ENCODE measurements at places on chromosomes 11 and 22. TPM values are rescaled to one million over a fixed set of nuclear protein-coding genes. Genes with fewer than 3 reads are reported as not detected.

DNA sequence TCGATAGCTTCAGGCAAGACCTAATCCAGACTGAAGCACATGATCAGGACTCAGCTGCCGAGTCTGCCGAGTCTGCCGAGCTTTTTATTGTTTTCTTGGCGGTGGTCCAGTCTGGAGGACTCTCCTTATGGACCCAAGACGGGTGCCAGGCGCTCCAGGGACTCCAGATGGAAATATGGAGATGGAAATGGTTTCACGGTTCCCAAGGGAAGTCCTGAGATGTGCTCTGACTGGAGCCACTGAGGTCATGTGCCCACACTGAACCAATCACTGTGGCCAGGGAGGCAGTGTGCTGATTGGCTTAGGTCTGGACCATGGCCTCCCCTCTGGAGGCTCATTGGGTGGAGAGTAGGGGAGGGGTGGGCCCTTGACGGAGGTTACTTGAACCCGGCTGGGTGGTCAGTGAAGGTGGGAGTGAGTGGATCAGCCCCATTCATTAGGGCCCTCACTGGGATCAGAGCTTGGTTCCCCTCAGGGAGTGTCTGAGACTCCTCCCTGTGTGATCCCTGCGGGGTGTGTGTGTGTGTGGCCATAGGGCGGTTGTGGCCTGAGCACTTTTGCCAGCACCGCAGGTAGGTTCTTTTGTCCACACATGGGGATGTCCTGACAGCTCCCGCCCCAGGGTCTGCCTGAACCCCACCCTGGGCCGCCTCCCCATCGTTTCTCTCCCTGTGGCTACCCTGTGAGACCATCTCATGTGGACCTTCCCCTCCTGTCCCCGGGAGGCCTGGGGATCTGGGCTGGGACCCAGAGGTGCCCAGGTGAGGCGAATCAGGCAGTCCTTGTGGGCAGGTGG, 14.0 kb downstream of the RPS6KA4 start:
- DNase-seq: no peak

- no peak for DNase-seq
These were observed 58.2 kb upstream of the EED start for GRCh38 chr11:86186386-86186785.

- peak; percentile 76 for DNase-seq
These were observed 159.3 kb upstream of the GRK3 start for GRCh38 chr22:25404928-25405816.

- no peak for DNase-seq
These were observed 216.3 kb upstream of the SYN3 start for GRCh38 chr22:33274214-33275072.

DNA sequence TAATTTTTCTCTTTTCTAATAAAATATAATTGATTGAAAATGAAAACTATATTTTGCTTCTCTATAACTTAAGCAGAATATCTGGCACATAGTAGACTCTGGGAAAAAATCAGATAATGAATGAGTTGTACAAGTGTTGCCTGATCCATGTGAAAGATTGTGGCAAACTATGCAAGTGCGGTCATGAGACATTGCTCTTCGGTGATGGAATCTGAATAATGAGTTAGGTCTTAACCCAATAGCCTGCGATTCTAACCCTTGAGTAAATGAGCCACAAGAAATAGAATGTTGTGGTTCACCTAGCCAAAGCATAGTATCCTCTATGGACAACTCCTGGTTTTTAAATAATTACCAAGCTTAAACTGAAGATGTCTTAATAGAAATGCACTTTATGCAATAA, 333.7 kb upstream of the LUZP2 start:
- DNase-seq: no peak

DNA sequence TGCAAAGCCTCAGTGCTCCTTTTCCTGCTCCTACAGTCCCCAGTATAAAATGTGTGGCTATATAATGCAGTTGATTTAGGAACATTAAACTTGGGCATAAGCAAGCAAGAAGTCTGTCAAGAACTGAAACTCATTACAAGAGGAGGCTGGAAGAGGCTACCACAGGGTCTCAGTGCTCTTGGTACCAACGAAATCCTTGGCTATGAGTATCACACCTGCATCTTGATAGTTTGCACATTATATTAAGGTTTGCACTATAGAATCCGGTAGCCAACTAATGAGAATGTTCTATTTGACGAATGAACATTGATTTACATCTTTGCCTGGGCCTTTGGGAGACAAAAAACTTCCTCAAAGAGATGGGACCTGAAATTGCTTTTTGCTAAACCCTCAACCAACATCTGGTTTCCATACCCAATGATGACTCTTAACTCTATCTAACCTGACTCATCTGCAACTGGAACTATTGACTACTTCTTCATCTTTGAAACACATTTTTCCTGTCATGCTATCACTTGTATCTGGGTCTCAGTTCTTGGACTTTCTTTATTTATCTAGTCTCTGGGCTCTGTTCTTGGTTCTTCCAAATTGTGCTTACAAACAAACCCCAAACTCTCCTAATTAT, 207.2 kb upstream of the CTSC start:
- DNase-seq: no peak

DNA sequence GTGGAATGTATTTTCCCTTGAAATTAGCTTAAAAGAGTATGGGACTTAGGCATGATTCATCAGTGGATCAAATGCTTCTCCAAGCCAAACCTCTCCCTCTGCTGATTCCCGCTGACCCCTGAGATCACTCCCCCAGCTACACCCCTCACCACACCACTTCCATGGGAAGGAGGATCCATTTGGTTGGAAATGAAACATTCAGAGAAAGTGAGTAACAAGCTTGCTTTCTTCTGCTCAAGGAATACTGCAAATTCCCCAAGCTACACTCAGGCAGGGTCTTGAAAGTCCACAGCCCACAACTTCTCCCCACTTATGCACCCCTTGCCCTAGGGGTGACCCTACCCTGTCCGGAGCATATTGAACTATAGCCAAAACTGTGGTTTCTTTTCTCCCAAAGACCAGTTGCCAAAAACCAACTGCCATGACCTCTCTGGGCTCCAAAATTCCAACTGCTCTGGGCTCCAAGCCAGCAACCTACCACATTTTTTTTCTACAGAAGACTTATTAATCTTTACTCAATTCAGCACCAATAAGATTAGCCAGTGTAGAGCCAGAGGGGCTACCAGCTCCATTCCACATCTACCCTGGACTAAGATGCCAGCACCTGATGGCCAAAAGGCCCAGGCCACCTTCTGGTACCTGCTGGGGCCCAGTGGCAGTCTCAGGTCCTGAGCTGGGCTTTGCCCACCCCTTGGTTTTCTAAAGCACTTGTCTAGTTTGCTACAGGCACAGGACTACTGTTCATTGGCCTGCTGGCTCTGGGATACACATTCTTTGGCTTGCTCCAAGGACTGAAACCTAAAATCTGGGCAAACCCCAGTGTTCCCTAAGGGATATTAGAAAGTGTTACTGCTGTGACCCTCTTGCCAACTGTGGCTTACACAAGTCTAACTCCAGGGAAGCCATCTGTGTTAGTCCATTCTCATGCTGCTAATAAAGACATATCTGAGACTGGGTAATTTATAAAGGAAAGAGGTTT, 101.1 kb downstream of the MICAL3 start:
- DNase-seq: no peak

DNA sequence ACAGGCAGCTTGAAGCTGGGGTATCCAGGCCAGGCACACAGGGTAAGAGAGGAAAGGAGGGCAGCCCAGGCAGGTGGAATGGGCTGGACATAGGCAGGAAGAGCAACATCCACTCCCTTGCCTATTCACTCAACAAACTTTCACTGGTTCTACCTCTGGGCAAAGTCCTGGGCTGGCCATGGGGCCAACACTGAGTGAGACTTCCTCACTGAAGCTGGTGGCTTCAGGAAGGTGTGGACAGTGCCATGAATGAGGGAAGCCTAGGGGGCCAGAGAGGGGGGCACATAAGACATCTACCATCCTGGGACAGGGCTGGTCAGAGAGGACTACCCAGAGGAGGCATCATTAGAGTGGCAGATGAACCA, 44.9 kb upstream of the TCF20 start:
- DNase-seq: no peak

- no peak for DNase-seq
These were observed 81.7 kb downstream of the SWAP70 start for GRCh38 chr11:9745411-9746211.

GRCh38 chr22:29801796-29802195, 34.6 kb downstream of the UQCR10 start:
- no peak for DNase-seq

DNA sequence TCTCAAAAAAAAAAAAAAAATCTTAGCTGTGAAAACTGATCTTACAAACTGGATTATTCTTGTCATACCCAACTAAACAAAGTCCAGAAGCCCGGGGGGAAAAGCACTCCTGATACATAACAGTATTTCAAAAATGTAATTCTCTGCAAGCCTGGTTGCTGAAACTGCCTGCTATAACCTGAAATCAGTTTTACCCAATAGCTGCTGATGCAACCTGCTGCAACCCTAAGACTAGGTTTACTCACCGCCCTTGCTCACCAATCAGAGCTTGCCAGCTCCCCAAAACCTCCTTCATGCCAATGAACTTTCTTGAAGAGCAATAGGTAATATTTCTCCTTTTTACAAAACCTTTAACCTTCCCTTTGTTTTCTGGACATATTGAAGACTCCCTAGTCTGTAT, 12.4 kb downstream of the FGF19 start:
- no peak for DNase-seq

Gene THY1
- not detected for polyA plus RNA-seq

Gene MTA2
- 38.6 TPM for polyA plus RNA-seq

Gene CCS
- 52.8 TPM for polyA plus RNA-seq

Gene OR52I2
- not detected for polyA plus RNA-seq

Gene NRXN2
- polyA plus RNA-seq: not detected

Gene HPS4
- polyA plus RNA-seq: 13.1 TPM

Gene VWA5A
- polyA plus RNA-seq: 8.8 TPM

Gene CHST1
- polyA plus RNA-seq: not detected

Gene SMCO4
- 211 TPM for polyA plus RNA-seq
